ENCODE measurements at places on chromosomes 11 and 22. TPM values are rescaled to one million over a fixed set of nuclear protein-coding genes. Genes with fewer than 3 reads are reported as not detected.

TMEM121B gene
- not detected for polyA plus RNA-seq

OR51B2 gene
- polyA plus RNA-seq, result not detected

LRRC4C gene
- polyA plus RNA-seq, result not detected

SCGB1A1 gene
- not detected for polyA plus RNA-seq

POU2AF2 gene
- polyA plus RNA-seq, result not detected

TEX12 gene
- not detected for polyA plus RNA-seq

LRRC32 gene
- not detected for polyA plus RNA-seq

SMTNL1 gene
- polyA plus RNA-seq, result 0.47 TPM

MS4A14 gene
- not detected for polyA plus RNA-seq

DNA sequence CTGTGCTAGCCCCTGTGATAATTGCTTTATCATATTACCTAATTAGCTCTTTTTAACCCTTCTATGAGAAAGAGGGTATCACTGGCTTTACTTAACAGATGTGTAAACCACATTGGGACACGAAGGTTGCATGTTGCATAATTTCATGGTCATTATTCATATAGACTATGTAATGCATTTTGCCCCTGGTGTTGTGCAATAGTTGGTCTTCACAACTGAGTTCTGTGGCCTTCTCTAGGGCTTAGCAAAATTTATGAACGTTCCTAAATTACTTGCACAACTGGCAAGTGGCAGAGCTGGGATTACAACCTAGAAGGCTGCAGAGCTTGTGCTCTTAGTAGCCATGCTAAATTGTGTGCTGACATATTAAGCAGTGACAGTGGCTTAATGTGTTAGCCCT, 34.6 kb upstream of the PDGFD start:
- no peak for DNase-seq

DNA sequence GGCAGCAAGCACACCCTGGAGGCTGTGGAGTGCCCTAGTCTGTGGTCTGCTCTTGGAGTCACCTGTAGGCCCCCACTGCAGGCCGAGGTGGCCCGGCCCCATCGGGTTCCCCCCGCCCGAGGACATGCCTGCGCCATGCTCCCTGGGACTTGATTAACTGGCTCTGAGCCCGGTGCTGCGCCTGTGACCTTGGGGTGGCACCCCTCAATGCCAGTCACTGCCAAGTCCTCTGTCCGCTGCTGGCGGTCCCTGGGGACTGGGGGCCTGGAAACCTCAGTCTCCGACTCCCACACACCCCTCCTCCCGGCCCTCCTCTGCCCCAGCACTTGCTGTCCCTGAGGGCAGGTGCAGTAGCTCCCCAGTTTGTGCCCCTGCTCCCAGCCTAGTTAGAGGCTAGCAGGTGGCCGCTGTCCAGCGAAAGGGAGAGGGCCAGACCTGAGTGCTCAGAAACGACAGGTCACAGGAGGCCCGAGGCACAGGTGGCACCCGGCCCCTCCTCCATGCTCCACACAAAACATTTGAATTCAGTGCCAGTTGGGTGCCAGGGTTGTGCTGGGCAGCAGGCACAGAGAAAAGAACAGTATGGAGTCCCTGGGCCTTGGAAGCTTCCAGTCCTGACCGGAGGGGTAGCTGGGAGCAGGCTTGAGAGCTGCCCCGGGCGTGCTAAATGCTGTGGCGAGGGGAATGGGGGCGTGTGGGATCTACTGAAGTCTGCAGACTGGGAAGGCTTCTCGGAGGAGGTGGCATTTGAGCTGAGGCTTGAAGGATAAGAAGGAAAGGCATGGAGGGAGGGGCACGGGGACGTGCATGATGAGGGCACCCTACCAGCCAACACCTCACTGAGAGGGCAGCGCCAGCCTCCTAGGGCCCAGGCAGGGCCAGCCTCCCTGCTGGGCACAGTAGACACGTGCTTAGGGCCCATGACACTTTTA, 16.4 kb upstream of the FLRT1 start:
- DNase-seq, result no peak

DNA sequence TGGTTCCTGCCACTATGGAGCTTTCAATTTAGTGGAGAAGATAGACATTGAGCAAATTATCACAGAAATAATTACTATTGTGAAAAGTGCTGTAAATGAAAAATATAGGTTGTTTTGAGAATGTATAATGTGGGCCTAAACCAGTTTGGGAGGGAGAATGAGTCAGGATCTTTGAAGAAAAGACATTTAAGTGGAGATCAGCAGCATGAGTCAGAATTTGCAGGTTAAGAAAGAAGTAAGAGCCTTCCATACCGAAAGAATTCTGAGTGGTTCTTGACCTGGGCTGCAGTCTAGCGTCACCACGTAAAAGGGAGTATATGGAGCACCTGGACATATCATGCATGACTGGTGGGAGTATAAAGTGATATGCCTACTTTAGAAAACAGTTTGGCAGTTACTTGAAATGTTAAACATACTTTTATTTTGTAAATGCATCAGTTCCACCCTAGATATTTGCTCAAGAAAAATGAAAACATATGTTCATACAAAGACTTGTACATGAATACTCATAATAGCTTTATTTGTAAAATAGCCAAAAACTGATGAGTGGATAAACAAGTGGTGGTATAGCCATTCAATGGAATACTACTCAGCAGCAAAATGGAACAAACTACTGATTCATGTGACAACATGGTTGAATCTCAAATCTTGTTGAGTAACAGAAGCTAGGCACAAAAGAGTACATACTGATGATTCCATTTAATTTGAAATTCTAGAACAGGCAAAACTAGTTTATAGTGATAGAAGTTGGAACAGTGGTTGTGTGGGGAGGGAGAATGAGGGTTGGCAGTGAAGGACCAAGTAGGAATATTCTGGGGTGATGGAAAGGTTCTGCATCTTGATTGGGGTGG, 99.2 kb downstream of the STIM1 start:
- DNase-seq, result no peak

DNA sequence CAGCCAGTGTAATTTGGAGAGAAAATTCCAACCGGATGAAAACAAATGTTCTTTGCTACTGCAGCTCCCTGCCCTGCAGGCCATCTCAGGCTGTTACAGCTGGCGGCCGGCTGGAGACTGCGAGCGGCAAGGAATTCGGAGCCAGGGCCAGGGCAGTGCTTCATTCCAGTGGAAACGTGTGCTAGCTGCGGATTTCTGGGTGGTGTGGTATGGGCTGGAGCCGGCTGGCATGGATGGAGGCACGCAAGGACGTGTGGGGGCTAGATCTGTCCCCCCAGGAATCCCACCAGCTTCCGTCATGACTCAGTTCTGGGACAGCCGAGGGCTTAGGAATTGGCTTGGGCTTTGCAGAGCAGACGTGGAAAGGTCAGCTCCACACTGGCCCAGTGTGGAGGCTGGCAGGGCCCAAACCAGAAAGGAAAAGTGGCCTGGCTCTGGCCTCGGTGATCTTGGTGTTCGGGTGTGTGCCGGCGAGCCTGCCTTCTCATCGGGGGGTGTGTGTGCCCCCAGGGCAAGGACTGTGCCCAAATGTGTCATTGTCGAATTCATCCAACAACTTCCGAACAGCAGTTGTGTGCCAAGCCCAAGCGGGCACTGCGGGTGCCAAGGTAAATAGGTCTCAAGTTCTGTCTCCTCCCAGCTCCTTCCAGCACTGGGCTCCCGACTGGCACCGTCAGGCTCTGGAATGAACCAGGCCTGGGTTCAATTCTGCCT, 48.1 kb upstream of the SHISAL1 start:
- no peak for DNase-seq

DNA sequence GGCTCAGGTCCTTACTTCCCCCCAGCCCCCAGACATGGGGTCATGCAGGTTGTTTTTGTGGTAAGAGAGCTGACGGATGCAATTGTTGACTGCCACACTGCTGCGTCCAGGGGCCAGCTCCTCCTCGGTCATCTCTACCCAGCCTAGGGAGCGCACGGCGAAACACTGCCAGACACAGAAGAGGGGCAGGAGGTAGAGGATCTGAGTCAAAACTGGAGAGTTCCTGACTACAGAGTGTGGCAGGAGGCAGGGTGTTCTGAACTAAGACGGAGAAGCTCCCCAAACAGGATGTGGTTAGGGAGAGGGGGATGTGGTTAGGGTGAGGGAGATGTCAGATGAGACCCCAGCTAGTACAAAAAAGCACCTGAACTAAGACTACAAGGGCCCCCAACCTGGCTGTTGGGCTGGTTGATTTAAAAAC, 12.3 kb downstream of the SMPD1 start:
- peak; percentile 76 for DNase-seq

GRCh38 chr11:36264011-36264972, 24.9 kb downstream of the COMMD9 start:
- no peak for DNase-seq

- peak; percentile 22 for DNase-seq
These were observed 59.9 kb downstream of the TRAF6 start for GRCh38 chr11:36450110-36450572.

All from immature natural killer cell (primary cell).